ENCODE measurements at places on chromosomes 12 and 14.

GRCh38 chr12:11656550-11656949 is 7.1 kb downstream of the ETV6 start:
- no peak for DNase-seq

DNA sequence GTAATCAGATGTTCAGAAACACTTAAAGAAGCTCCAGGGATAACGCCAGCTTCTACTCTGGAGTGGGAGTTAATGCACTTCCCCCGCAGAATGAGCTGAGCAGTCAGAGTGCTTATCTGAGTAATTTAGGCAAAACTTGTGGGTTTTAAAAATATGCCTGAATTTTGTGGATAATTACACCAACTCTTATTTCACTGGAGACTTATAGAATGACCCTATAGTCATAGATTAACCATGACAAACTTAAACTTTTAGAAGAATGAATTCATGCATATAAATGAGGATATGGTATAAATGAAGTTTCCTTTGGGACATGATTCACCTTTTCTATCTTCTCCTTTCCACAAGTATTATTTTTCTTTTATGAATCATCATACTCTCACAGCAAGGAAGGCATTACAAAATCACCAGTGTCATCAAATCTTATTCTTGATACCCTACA is 241.1 kb upstream of the FBXO33 start:
- DNase-seq, result no peak

- no peak for DNase-seq
These were observed 5.4 kb downstream of the KRT2 start for GRCh38 chr12:52646613-52647012.

DNA sequence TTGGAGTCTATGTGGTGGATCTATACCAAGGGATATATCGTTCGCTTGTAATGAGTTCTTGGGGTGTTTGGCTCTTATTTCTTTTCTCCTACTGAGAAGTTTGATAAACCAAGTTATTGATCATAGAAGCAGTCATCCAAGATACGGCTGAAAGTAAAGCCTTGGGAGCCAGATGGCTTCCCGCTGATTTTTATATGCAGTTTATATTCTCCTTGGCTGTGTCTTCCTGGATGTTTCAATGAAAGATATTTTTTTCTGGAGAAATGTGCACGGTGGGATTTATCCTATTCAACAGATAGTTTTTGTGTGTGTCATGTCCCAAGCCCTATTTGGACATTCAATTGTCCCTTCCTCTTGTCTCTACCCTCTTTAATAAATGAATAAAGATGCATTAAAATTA is 289.0 kb downstream of the ERC1 start:
- DNase-seq, result no peak

- no peak for DNase-seq
These were observed 123.4 kb downstream of the PTPRQ start for GRCh38 chr12:80567401-80567800.

- DNase-seq, result no peak
These were observed 10.2 kb upstream of the FOXG1 start for GRCh38 chr14:28756269-28756883.

DNA sequence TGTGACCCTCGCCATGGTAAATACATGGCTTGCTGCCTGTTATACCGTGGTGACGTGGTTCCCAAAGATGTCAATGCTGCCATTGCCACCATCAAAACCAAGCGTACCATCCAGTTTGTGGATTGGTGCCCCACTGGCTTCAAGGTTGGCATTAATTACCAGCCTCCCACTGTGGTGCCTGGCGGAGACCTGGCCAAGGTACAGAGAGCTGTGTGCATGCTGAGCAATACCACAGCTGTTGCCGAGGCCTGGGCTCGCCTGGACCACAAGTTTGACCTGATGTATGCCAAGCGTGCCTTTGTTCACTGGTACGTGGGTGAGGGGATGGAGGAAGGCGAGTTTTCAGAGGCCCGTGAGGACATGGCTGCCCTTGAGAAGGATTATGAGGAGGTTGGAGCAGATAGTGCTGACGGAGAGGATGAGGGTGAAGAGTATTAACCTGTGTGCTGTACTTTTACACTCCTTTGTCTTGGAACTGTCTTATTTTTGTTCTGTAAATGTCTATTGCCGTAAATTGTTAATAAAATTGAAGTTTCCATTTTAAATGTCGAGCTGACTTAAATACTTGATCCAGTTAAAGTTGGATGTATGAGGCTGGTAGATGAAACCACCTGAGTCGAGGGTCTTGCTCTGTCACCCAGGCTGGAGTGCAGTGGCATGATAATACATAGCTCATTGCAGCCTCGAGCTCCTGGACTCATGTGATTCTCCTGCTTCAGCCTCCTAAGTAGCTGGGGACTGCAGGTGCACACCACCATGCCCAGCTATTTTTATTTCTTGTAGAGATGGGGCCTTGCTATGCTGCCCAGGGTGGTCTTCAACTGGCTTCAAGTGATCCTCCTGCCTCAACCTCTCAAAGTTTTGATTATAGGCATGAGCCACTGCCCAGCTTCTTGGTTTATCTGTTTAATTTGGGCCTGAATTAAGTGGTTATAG is 8.2 kb downstream of the TUBA1C start:
- no peak for DNase-seq

- DNase-seq, result no peak
These were observed 36.0 kb upstream of the GLIPR1 start for GRCh38 chr12:75444429-75445136.

Measured in omental fat pad (tissue), 4 donors.